ENCODE measurements at places on chromosomes 16 and 17.

DNA sequence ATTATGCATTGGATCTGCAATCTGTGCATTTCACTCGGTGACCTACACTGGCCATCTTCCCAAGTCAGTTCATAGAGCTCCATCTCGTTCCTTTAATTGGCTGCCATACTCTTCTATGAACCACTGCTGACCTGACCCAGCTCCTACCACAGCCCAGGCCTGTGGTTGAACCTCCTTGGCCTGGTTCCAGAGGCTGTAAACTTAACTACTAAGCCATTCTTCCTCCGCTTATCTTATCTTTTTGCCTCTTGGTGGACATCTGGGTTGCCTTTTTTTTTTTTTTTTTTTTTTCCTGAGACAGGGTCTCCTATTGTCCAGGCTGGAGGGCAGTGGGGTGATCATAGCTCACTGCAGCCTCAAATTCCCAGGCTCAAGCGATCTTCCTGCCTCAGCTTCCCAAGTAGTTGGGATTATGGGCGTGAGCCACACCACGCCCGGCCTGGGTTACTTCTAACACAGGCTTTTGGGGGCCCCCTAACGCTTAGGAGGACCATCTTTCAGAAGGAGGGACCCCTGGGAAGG, 18.3 kb downstream of the COQ7 start:
- DNase-seq = no peak

- no peak for DNase-seq
These were observed 23.4 kb downstream of the MYH8 start for GRCh38 chr17:10398352-10398751.

DNA sequence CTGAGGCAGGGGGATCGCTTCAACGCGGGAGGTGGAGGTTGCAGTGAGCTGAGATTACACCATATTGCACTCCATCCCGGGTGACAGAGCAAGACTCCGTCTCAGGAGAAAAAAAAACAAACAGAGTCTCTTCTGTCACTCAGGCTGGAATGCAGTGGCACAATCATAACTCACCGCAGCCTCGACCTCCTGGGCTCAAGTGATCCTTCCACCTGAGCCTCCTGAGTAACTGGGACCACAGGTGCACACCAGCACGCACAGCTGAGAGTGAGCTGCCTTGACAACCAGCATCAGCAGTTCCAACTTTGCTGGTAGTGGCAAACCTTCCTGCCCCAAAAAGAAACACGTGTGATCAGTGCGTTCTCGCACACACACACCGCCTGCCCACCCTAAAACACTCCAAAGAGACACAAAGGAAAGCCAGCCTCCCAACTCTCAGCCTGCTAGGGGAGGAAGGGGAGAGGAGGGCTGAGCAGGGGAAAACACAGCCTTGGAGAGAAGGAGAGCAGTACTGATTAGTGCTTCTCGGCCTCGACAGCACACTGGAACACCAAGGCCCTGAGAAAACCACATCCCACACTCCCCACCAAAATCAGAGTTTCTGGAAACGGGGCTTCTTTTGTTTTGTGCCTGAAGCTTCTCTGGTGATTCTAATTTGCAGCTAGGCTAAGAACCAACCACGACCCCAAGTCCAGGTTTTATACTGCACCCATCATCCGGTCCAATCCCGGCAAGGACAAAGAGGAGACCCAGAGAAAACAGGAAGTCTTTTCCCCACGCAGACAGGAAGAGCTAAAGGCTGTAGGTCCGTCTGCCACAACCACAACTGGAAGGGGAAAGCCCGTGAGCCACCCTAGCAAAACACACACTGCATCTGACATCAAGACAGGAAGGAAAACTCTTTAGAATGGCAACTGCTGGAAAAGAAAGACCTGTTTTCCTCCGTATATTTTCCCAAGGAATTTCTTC, 28.8 kb downstream of the ZCCHC14 start:
- peak; percentile 59 for DNase-seq

GRCh38 chr17:64158831-64159590, 29.1 kb upstream of the ERN1 start:
- no peak for DNase-seq

GRCh38 chr16:86523166-86523740, 12.9 kb downstream of the FOXF1 start:
- no peak for DNase-seq

DNA sequence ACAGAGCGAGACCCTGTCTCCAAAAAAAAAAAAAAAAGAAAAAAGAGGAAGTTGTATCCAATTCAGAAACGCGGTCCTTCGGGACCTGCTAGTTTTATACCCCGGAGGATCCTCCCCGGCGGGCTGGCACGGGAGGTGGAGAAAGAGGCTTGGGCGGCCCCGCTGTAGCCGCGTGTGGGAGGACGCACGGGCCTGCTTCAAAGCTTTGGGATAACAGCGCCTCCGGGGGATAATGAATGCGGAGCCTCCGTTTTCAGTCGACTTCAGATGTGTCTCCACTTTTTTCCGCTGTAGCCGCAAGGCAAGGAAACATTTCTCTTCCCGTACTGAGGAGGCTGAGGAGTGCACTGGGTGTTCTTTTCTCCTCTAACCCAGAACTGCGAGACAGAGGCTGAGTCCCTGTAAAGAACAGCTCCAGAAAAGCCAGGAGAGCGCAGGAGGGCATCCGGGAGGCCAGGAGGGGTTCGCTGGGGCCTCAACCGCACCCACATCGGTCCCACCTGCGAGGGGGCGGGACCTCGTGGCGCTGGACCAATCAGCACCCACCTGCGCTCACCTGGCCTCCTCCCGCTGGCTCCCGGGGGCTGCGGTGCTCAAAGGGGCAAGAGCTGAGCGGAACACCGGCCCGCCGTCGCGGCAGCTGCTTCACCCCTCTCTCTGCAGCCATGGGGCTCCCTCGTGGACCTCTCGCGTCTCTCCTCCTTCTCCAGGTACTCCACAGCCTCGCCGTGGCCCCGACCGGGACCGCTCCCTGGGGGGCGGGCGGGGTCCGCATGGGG, at the start of gene CDH3:
TSS of gene CDH3 (plus strand) at position 596 of the 779 bp plus-strand sequence. CDS start at position 666, 70 bp downstream.
- DNase-seq = peak; percentile 27

DNA sequence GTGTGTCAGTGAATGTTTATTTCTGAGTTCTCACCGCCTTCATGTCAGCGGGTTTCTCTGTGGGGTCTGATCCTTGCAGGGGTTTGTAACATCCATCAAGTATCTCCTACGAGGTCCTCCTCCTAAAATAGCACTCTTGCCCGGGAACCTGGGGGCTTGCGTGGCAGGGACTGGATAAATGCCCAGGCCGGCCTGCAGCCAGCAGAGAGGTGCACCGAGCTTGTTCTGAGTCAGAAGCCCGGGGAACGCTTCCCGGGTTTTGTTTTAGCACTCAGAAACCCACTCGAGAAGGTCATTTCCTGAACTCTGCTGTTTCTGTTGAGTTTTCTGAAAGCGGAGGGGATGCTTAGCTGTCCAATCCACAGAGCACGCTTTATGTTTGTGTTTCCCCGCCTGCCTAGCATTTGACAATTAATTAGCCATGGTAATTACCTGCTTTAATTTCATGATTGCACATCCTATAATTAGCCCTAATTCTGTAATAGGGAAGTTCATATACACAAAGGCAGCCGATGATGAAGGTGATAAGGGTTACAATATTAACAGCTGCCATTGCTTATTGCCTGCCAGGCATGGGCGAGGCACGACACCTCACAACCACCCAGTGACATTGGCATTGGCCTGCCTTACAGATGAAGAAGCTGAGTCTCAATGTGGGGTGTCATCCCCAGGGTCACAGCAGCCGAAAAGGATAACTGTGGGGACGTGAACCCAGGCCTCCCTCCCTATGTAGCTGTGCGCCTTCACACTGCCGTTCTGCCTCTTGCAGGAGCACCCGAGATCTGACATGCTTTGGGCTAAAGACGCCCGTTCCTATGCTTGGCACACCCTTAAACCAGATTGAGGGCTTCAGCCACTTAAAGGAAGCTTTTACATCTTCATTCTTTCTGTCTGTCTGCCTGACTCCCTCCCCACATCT, 333.1 kb downstream of the CPPED1 start:
- DNase-seq = peak; percentile 53

- DNase-seq = no peak
These were observed 13.4 kb upstream of the CDH5 start for GRCh38 chr16:66353055-66353454.

All from adipocyte (in vitro differentiated cells).